ENCODE measurements at places on chromosomes 16 and 17.

DNA sequence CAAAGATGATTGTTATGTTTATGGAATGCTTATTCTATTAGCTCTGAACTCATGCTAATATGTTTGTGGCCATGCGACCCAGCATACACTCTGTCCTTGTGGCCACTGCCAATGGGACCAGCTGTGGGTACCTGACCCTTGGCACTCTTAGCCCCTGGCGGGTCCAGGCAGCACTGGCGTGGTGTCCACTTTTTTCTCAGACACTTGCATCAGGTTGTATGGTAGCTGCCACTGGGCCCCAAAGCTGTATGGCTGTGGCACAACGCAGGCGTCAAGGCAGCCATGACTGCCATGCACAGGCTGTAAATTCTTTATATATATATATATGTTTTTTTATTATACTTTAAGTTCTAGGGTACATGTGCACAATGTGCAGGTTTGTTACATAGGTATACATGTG, 12.2 kb upstream of the WNT9B start:
- H3K36me3 ChIP-seq = no peaks in the 10 kb centered on the region
- no peaks in the 10 kb centered on the region for H3K4me1 ChIP-seq
- H3K27ac ChIP-seq = no peak overlapping the region
- DNase-seq = no peak
- no peak overlapping the region for H3K4me3 ChIP-seq

GRCh38 chr16:19236561-19237209, 48.8 kb upstream of the CLEC19A start:
- no peak overlapping the region for H3K27ac ChIP-seq
- DNase-seq = no peak
- H3K36me3 ChIP-seq = no peaks in the 10 kb centered on the region
- H3K27me3 ChIP-seq = no peaks in the 10 kb centered on the region

DNA sequence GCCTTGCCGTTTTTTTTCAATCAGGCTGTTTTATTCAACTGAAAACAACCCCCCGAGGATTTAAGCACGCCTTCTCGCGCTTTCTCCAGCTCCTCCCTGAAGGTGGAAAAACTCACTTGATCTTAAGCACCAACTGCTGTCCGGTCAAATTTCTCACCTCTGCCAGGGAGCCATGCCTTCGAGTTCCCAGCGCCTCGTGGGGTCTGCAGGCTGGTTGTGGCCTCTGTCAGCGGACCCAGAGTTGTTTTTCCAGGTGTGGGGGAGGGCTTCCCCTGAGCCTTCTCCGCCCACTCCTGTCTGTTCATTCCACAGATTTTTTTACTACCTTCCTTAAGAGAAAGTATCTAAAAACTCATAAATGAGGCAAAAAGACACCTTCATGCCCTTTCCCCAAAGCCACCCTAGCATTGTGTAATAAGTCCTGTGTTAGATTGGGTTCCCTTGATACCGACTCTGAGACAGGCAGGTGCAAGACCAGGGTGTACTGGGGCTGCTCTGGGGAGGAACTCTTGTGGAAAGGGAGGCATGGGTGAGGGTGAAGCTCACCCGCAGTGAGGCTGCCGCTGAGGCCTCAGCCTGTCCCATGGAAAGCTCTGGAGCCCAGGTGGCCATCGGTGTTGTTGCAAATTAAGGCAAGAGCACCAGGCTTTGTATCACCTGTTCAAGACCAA, 101.6 kb downstream of the AXIN2 start:
- H3K4me3 ChIP-seq = no peak overlapping the region
- H3K36me3 ChIP-seq = no peaks in the 10 kb centered on the region
- H3K27me3 ChIP-seq = no peaks in the 10 kb centered on the region
- no peak for DNase-seq
- H3K4me1 ChIP-seq = no peaks in the 10 kb centered on the region

DNA sequence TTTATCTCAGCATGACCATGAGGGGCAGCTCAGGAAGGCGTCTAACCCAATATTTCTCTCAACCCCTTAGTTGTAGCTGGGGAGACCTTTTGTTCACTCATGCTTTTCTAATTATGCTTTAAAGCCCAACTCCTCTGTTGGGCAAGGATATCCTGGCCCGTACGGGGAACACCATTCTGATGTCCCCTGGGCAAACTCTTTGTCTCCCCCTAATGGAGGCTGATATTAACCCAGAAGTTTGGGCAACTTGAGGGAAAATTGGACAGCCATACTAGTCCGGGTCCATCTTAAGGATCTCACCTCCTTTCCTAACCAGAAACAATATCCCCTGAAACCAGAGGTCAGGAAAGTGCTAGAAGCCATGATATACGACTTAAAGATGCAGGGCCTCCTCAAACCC, 143.7 kb upstream of the COX10 start:
- no peaks in the 10 kb centered on the region for H3K27me3 ChIP-seq
- peak; percentile 4 for DNase-seq
- H3K27ac ChIP-seq = no peak overlapping the region

- H3K27me3 ChIP-seq = no peaks in the 10 kb centered on the region
- no peak overlapping the region for H3K27ac ChIP-seq
- DNase-seq = no peak
- no peak overlapping the region for H3K4me3 ChIP-seq
- no peaks in the 10 kb centered on the region for H3K4me1 ChIP-seq
- no peaks in the 10 kb centered on the region for H3K36me3 ChIP-seq
Observed at GRCh38 chr16:20826039-20826566, 19.8 kb downstream of the REXO5 start.

DNA sequence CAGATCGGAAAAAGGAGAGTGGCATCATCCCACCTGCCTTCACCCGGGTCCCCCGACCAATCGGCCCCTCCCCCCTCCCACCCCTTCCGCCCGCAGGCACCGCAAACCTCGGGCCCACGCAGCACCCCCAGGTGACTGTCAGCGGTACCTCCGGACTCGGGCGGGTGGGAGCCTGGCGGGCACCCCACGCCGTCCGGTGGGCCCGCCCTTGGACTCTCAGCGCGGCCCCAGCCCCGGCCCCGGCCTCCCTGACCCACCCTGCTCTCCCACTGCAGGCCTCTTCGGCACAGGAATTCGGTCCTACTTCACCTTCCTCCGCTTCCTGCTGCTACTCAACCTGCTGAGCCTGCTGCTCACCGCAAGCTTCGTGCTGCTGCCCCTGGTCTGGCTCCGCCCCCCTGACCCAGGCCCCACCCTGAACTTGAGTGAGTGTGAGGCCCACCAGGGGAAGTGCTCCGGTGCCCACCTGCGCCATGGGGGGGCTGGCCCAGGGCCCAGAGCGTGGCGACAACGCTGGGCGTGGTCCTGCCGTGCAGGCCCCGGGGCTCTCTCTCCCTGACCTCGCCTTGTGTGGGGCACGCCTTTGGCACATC, 1.6 kb downstream of the TMC8 start:
- H3K36me3 ChIP-seq = no peaks in the 10 kb centered on the region
- peaks cover 2% of the 10 kb centered on the region for H3K4me1 ChIP-seq
- H3K4me3 ChIP-seq = no peak overlapping the region
- H3K27me3 ChIP-seq = peaks cover 28% of the 10 kb centered on the region
- DNase-seq = no peak

DNA sequence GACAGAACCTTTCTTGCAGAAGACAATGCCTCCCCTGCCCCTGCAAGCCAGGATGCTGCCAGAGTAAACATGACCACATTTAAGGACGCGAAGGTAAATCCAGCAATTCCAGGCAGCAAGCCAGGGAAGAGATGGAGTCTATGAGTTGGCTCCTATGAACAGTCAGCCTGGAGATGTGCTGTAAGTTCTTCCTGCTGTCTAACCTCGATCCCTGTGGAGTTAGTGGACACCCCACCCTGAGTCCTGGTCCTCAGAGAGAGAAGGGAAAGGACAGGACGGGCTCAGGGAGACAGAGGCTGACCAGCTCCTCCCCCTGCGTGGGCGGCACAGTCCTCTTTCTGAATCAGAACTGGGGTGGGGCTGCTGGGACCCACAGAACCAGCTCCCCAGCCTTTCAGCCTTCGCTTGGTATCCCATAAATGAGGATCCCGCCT, 24.9 kb downstream of the CDC42EP4 start:
- H3K27ac ChIP-seq = no peak overlapping the region
- H3K4me1 ChIP-seq = peaks cover 24% of the 10 kb centered on the region
- no peak overlapping the region for H3K4me3 ChIP-seq
- H3K27me3 ChIP-seq = no peaks in the 10 kb centered on the region
- DNase-seq = peak; percentile 76
- peaks cover 18% of the 10 kb centered on the region for H3K36me3 ChIP-seq

- H3K4me1 ChIP-seq = no peaks in the 10 kb centered on the region
- H3K27ac ChIP-seq = no peak overlapping the region
- DNase-seq = no peak
Observed at GRCh38 chr17:43771463-43771862, 7.3 kb downstream of the DUSP3 start.

DNA sequence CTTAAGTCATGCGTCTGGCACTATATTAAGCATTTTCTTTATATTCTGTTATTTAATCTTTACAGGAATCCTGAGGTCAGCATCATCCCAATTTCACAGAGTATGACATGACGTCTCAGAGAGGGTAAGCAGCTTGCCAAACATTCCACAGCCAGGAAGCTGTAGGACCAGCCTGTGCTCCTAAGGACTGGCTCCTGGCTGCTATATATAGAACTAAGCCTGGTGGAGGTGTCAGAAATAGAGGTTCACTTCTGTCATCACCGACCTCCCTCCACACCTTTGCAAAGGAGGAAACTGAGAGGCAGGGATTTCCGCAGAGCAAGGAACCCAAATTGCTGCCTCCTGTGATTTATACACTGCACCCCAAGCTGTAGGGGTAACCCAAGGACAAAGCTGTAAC, 37.9 kb upstream of the NDRG4 start:
- H3K4me3 ChIP-seq = no peak overlapping the region
- no peaks in the 10 kb centered on the region for H3K36me3 ChIP-seq
- H3K27me3 ChIP-seq = peaks cover 38% of the 10 kb centered on the region

DNA sequence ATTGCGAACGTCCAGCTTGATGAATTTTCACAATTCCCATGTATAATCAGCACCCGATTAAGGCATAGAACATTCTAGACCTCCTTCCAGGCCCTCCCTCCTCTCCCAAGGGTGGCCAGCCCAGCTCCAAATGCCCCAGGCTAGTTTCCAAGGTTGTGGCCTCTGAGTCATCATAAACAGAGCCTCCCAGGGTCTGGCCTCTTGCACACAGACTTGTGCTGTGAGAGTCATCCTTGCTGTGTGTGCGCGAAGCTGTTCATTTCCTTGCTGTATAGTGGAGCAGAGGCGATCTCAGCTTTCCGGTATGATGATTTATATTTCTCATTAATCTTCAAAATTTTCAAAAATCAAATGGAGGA, 20.5 kb upstream of the JPH3 start:
- H3K4me3 ChIP-seq = peak overlapping the region; percentile 19
- peaks cover 25% of the 10 kb centered on the region for H3K4me1 ChIP-seq
- DNase-seq = peak; percentile 98
- no peaks in the 10 kb centered on the region for H3K27me3 ChIP-seq

GRCh38 chr17:50209472-50210239, 8.2 kb upstream of the COL1A1 start:
- peak; percentile 100 for DNase-seq
- H3K4me3 ChIP-seq = peak overlapping the region; percentile 30
- peak overlapping the region; percentile 100 for H3K27ac ChIP-seq
- no peaks in the 10 kb centered on the region for H3K36me3 ChIP-seq
- peaks cover 60% of the 10 kb centered on the region for H3K4me1 ChIP-seq
- H3K27me3 ChIP-seq = no peaks in the 10 kb centered on the region

DNA sequence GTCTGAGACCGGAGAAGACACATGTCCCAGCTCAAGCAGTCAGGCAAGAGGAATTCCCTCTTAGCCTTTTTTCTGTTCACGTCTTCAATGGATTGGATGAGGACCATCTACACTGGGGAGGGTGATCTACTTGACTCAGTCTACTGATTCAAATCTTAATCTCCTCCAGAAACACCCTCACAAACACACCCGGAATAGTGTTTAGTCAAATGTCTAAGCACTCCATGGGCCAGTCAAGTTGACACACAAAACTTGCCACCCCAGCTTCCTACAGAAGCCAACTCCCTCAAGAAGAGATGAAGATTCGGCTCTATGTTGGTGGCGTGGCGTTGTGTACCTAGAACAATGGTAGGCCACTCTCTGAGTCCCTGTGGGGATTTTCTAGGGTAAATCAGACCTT, 22.5 kb upstream of the NKD1 start:
- no peak overlapping the region for H3K4me3 ChIP-seq
- H3K4me1 ChIP-seq = no peaks in the 10 kb centered on the region
- DNase-seq = no peak
- no peaks in the 10 kb centered on the region for H3K36me3 ChIP-seq
- no peaks in the 10 kb centered on the region for H3K27me3 ChIP-seq

DNA sequence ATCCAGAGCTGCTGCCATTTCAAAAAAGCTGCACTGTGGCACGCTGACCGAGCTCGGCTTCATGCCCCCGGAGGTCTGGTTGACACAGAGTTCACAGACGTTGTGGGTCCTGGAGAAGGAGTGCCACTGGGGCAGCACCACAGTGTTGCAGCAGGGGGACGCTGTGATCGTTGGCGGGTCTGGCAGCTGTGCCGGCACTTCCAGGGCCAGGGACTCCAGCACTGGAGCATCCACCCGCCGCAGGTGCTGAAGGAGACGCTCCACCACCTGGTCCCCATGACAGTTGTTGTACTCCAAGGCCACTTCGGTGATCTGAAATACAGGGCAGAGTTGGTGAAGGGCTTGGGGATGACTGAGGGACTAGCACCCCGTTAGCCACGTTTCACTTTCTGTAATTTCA, 23.5 kb downstream of the SNN start:
- H3K27ac ChIP-seq = no peak overlapping the region
- DNase-seq = no peak
- H3K27me3 ChIP-seq = no peaks in the 10 kb centered on the region
- H3K4me3 ChIP-seq = no peak overlapping the region
- H3K36me3 ChIP-seq = peaks cover 16% of the 10 kb centered on the region
- H3K4me1 ChIP-seq = peaks cover under 1% of the 10 kb centered on the region

GRCh38 chr16:71627731-71628181, 1.8 kb downstream of the MARVELD3 start:
- no peak for DNase-seq
- H3K4me3 ChIP-seq = no peak overlapping the region
- no peak overlapping the region for H3K27ac ChIP-seq
- H3K4me1 ChIP-seq = no peaks in the 10 kb centered on the region

DNA sequence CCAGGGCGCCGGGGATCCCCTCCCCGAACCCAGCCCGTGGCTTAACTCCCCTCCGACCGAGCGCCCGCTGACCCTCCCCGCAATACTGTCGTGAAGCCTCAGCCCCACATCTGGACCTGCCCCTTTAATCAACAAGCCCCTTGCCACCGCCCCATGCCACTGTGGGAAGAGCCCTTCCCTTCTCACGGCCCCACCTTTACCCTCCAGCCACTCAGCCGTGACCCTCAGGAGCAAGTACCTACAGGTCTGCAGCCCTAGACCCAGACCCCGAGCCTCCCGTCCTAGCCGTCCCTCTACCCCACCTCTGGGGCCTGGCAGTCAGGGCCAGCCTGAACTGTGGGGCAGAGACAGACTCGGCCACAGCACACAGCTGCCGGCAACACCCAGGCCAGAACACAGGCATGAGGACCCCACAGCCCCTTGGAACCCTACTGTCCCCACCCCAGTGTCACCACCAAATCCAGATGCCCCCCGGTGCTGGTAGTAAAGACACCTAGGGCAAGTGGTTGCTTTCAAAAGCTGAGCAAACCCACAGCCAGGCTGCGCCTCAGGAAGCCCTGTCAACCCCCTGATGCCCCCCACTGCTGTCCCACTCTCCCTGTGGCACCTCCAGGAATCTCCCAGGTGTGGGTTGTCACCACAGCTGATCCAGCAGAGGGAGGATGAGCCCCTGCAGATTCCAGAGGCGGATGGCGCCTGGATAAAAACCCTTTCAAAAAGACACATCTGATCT, 1.4 kb downstream of the NXPH3 start:
- H3K4me1 ChIP-seq = no peaks in the 10 kb centered on the region
- H3K27me3 ChIP-seq = peaks cover 27% of the 10 kb centered on the region
- H3K4me3 ChIP-seq = peak overlapping the region; percentile 27
- H3K36me3 ChIP-seq = no peaks in the 10 kb centered on the region
- H3K27ac ChIP-seq = no peak overlapping the region

All from fibroblast of lung (primary cell).